ENCODE measurements at places on chromosomes 16 and 17.
A peak's percentile ranks its signal among the peaks of the same experiment; 100 is the strongest.

DNA sequence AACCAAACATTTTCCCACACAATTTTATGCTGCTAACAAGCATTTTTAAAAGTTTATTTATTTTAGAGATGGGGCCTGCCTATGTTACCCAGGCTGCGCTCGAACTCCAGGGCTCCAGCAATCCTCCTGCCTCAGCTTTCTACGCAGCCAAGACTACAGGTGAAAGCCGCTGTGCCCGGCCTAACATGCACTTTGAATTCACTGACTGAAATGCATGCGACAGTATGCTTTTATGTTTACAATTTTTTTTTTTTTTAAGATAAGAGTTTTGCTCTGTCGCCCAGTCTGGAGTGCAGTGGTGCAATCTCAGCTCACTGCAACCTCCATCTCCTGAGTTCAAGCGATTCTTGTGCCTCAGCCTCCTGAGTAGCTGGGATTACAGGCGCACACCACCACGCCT is 47.8 kb downstream of the MAP1LC3B start:
- peaks cover 24% of the 10 kb centered on the region for H3K4me1 ChIP-seq
- no peaks in the 10 kb centered on the region for H3K27me3 ChIP-seq
- DNase-seq, result no peak
- H3K4me3 ChIP-seq, result no peak overlapping the region

DNA sequence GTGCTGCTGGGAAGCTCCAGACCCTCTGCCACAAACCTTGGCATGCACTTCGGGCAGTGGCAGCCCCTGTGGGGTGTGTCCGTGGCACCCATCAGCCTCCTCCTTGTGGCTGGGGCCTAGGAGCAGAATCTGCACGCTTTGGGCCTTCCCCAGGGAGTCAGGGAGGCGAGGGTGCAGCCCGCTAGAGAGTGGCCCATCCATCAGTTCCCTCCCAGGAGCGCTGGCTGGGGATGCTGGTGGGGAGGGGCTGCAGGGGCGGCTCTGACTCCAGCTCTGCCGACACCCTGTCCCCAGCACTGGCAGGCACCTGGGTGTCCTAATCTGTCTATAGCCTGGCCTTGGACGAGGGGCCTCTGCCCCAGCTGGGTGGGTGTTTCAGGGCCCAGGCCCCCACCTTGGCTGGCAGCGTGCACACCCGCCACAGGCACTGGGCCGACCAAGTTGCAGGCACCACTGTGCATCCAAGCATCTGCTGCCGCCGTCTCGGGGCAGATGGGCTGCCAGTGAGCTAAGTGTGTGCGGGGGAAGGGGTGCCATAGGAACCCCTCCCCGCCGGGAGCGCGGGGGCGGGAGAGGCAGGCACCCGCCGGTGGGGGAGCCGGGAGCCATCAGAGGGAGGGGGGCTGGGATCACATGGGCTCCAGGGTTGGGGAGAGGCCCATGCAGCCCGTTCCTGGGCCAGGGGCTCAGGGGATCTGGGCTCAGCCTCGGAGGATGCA is 30.2 kb downstream of the ENDOV start:
- no peaks in the 10 kb centered on the region for H3K36me3 ChIP-seq
- no peak overlapping the region for H3K27ac ChIP-seq
- H3K27me3 ChIP-seq, result no peaks in the 10 kb centered on the region
- H3K4me1 ChIP-seq, result no peaks in the 10 kb centered on the region
- no peak overlapping the region for H3K4me3 ChIP-seq

DNA sequence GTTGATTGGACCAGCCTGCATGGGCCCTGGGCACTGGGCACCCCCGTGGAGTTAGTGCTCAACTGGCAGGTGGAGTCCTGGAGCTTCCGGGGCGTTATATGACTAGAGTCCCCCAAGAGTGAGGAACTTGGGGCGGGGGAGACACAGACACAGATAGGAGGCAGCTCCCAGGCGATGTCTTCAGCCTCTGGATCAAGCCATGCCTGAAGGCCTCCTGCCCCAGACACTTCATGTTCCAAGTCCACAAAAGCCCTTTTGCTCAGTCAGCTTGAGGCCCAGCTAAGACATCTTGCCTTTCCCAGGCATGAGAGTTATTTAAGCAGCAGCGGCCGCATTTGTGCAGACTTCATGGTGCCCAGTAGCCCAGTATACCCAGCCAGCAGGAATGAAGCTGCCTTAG is 136.6 kb upstream of the CIBAR2 start:
- no peak for DNase-seq
- peaks cover 7% of the 10 kb centered on the region for H3K4me1 ChIP-seq
- H3K36me3 ChIP-seq, result no peaks in the 10 kb centered on the region
- H3K27me3 ChIP-seq, result peaks cover 7% of the 10 kb centered on the region
- H3K27ac ChIP-seq, result no peak overlapping the region

GRCh38 chr17:39400547-39401411 is 647 bp downstream of the FBXL20 start:
- H3K4me1 ChIP-seq, result peaks cover 58% of the 10 kb centered on the region
- peak; percentile 17 for DNase-seq
- H3K36me3 ChIP-seq, result peaks cover 2% of the 10 kb centered on the region
- H3K27me3 ChIP-seq, result no peaks in the 10 kb centered on the region

- H3K4me1 ChIP-seq, result peaks cover 61% of the 10 kb centered on the region
- H3K27me3 ChIP-seq, result no peaks in the 10 kb centered on the region
- peak overlapping the region; percentile 69 for H3K27ac ChIP-seq
- peak; percentile 29 for DNase-seq
These were observed 53.5 kb downstream of the SOCS1 start for GRCh38 chr16:11202260-11203091.

- H3K27me3 ChIP-seq, result no peaks in the 10 kb centered on the region
- H3K4me3 ChIP-seq, result no peak overlapping the region
- H3K4me1 ChIP-seq, result no peaks in the 10 kb centered on the region
- no peak overlapping the region for H3K27ac ChIP-seq
- H3K36me3 ChIP-seq, result no peaks in the 10 kb centered on the region
These were observed 441.6 kb upstream of the SALL1 start for GRCh38 chr16:51592535-51593300.

DNA sequence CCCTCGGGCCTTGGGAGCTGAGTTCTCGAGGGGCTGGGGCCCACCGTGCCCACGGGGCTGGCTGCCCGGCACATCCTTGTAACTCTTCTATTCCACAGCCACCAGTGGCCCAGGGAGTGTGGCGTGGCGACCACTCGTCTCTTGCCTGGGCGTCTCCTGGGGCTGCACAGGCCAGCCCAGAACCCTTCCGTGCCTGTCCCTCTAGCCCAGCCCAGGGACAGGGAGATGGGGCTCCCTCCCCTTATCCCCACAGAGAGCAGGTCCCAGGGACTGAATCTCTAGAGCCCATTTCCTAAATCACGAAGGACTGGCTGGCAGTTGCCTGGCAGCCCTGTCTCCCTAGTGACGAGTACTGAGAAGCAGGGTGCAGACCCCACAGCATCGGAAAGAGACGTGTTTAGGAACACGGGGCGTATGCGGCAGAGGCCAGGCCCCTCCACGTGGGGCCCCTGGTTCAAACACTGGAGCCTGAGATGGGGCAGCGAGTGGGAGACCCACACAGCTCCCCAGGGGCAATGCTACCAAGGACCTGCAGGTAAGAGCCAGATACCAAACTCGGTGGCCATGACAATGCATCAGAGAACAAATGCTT is 51.0 kb downstream of the TIMM22 start:
- DNase-seq, result no peak
- no peaks in the 10 kb centered on the region for H3K4me1 ChIP-seq
- no peaks in the 10 kb centered on the region for H3K27me3 ChIP-seq
- H3K4me3 ChIP-seq, result no peak overlapping the region

DNA sequence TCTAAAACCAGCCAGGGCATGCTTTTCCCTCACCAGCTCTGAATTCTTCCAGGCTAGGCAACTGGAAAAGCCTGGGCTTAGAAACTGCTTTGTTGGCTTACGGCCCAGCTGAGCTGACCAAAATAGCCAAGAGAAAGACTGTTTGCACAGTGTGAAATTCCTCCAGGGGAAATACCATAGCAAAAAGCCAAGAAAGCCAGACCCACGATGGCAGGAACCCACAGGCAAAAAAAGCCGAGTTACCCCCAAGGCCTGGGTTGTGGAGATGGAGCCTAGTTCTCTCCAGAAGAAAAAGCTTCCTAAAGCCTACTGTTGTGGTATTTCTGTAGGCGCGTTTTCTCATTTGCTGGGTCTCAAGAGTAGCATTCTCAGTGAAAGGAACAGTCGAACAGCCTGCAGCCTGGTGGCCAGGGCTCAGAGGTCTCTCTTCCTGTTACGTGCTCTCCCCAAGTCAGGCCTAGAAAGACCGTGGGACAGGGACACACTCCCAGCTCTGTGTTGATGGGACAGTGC is 9.2 kb downstream of the SP2 start:
- no peak overlapping the region for H3K27ac ChIP-seq
- peaks cover 6% of the 10 kb centered on the region for H3K36me3 ChIP-seq
- H3K27me3 ChIP-seq, result no peaks in the 10 kb centered on the region
- DNase-seq, result no peak

DNA sequence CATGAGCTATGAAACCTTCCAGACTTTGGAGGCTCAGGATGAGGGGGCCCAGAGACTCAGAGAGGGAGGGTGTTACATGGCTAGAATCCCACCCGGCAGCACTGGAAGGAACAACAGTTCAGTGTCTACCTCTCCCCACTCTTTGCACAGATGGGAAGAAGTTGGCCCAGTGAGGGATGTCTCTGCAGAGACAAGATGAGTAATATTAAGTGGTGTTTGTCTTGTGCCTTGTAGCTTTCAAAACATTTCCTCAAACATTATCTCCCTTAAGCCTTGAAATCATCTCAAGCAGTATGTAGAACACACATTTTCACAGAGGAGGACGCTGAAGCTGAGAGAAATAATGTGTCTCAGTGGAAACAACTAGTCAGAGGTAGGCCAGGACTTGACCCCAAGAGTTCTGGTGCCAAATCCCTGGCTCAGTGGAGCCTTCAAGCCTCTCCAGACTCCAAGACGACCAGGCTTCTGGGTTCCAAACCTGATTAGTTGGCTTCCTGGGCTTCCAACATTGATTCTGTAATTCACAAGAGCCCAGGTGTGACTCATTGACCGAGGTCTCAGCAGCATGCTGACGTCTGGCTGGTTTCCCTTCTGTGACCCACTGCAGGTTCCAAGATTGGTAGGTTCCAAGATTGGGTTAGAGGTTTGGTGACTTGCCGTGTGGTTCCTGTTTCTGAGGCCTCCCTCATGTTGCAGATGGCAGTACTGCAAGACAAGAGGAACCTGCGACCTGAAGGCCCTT is 7.4 kb downstream of the RNF112 start:
- no peak overlapping the region for H3K27ac ChIP-seq
- H3K36me3 ChIP-seq, result no peaks in the 10 kb centered on the region
- H3K4me1 ChIP-seq, result peaks cover 4% of the 10 kb centered on the region
- DNase-seq, result no peak
- H3K4me3 ChIP-seq, result no peak overlapping the region

- DNase-seq, result no peak
- no peaks in the 10 kb centered on the region for H3K4me1 ChIP-seq
- H3K4me3 ChIP-seq, result no peak overlapping the region
These were observed 60.6 kb downstream of the C16orf82 start for GRCh38 chr16:27127308-27127707.

DNA sequence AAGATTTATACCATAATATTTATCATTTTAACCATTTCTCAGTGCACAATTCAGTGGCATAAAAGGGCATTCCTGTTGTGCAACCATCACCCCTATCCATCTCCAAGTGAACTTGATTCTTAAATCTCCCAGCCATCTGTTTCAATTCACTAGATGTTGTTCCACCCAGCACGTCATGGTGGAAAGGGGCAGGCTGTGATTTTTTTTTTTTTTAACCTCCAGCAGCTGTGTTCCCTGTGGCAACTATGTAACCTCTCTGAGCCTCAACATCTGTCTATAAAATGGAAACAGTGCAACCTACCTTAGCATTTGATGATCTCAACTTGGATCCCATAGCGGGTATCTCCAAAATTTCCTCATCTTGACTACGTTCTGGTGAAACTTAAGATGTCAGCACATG is 604.5 kb downstream of the WWOX start:
- H3K27me3 ChIP-seq, result no peaks in the 10 kb centered on the region
- no peak for DNase-seq
- H3K27ac ChIP-seq, result no peak overlapping the region
- no peak overlapping the region for H3K4me3 ChIP-seq
- H3K36me3 ChIP-seq, result peaks cover 1% of the 10 kb centered on the region

DNA sequence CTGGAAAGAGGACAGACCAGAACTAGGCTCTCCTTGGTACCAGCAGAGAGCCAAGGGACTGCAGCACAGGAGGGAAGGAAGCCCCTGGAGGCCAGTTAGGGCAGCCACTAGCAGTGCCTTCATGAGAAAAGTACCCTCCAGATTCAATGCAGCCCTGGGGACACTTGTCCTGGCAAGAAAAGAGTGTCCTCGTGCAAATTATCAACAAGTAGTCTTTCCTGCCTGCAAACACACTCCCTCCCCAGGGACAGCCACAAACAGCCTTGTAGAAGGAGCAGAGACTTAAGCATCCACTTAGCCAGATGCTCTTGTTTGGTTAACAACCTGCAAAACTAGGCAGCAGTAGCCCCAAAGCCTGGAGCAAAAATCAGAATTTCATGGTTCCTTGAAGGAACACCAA is 24.3 kb downstream of the CENPV start:
- no peaks in the 10 kb centered on the region for H3K27me3 ChIP-seq
- H3K4me1 ChIP-seq, result peaks cover 1% of the 10 kb centered on the region
- H3K27ac ChIP-seq, result no peak overlapping the region
- H3K36me3 ChIP-seq, result peaks cover 2% of the 10 kb centered on the region
- DNase-seq, result no peak
- no peak overlapping the region for H3K4me3 ChIP-seq

GRCh38 chr16:10168258-10168657 is 14.0 kb downstream of the GRIN2A start:
- H3K4me3 ChIP-seq, result no peak overlapping the region
- DNase-seq, result no peak
- no peak overlapping the region for H3K27ac ChIP-seq
- H3K36me3 ChIP-seq, result no peaks in the 10 kb centered on the region
- peaks cover 11% of the 10 kb centered on the region for H3K27me3 ChIP-seq
- H3K4me1 ChIP-seq, result no peaks in the 10 kb centered on the region

GRCh38 chr17:43907425-43907981 is at the start of gene MPP2:
MPP2 (minus strand) TSS chr17:43907536; CDS start chr17:43904460, 3,076 bp downstream.
- H3K27ac ChIP-seq, result no peak within 1 kb of the TSS
- peaks cover 23% of the 10 kb centered on the region for H3K27me3 ChIP-seq
- H3K4me3 ChIP-seq, result peak within 1 kb of the TSS; percentile 62
- DNase-seq, result peak; percentile 60
- H3K4me1 ChIP-seq, result peaks cover 18% of the 10 kb centered on the region
- H3K36me3 ChIP-seq, result no peaks in the 10 kb centered on the region

DNA sequence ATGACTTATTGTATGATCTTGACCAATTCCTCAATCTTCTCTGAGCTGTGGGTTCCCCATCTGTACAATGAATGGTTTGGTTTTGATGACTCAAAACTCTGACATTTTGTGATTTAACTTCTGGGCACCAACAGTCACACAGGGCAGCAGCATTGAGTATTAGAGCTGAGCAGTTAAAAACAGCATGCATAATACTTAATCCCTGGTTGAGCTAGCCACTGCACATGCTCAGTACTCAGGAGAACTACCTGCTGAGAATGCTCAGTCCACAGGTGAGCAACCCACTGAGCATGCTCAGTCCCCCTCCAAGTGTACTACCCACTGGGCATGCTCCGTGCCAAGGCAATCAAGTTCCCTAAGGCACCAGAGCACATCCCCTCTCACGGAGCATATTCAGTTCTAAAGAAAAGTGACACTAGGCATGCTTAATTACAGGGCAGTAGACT is 68.7 kb downstream of the AIPL1 start:
- H3K36me3 ChIP-seq, result no peaks in the 10 kb centered on the region
- H3K27me3 ChIP-seq, result peaks cover 57% of the 10 kb centered on the region
- no peak overlapping the region for H3K4me3 ChIP-seq
- peaks cover 14% of the 10 kb centered on the region for H3K4me1 ChIP-seq
- no peak for DNase-seq

- H3K4me3 ChIP-seq, result no peak overlapping the region
- peaks cover 4% of the 10 kb centered on the region for H3K4me1 ChIP-seq
- DNase-seq, result no peak
- H3K36me3 ChIP-seq, result no peaks in the 10 kb centered on the region
- H3K27me3 ChIP-seq, result no peaks in the 10 kb centered on the region
- no peak overlapping the region for H3K27ac ChIP-seq
These were observed 50.3 kb downstream of the GNAO1 start for GRCh38 chr16:56241596-56241995.

Measured in activated naive CD8-positive, alpha-beta T cell treated with anti-CD3 and anti-CD28 coated beads, Interleukin-2, amount 50 U/mL, for 24 hours (primary cell).